ENCODE measurements at places on chromosomes 7 and 10.

GRCh38 chr7:77684030-77684429 is 12.2 kb upstream of the RSBN1L start:
- no peak for DNase-seq

GRCh38 chr10:123883673-123884320 is 7.8 kb downstream of the CPXM2 start:
- no peak for DNase-seq

GRCh38 chr7:114648680-114649079 is 234.1 kb downstream of the FOXP2 start:
- no peak for DNase-seq

- DNase-seq = no peak
These were observed 1307.7 kb upstream of the LRRTM3 start for GRCh38 chr10:65618126-65618525.

- no peak for DNase-seq
These were observed 51.7 kb upstream of the CAMK2B start for GRCh38 chr7:44377134-44377463.

DNA sequence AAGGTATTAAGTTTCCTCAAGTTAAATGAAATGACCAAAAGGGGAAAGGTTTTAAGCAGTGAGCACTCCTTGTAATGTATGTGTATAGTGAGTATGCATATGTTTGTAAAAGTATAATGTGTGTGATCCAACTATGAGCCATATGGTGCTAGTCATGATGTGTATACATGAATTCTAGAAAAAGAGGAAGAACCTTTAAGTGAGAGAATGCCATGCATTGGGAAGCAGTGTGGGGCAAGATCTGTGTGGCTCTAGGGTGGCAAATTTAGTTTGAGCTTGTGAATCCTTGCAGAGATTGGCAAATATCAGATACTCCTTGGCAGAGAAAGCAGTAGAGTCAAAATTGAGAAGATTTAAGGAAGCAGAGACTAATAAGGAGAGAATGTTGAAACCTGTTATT is 435.0 kb downstream of the AUTS2 start:
- no peak for DNase-seq

Measured in stimulated activated CD4-positive, alpha-beta T cell treated with anti-CD3 and anti-CD28 coated beads, Interleukin-12 subunit alpha, Interleukin-12 subunit beta, amount 100 ng/mL, for 24 hours (primary cell).